ENCODE measurements at places on chromosomes 3 and 15.

DNA sequence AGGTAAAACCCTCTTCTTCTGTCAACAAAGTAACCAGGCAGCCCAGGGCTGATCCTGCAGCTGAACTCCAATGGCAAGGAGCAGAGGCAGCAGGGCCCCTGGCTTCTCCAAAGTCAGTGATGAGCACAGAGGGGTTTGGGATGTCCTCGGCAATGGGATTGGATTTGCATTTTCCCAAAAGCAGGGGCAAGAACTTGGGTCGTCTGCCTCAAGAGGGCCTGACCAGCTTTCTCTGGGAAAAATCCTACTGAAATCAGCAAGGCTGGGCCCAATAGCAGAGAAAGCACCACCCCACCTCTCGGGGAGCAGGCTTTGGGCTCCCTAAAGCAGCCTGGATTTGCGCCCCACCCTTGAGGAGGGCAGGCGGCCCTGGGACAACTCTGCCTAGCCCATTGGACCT is 210.0 kb upstream of the IGF1R start:
- DNase-seq, result no peak

- DNase-seq, result no peak
Measured at GRCh38 chr15:59694779-59695178, 5.7 kb upstream of the BNIP2 start.

GRCh38 chr3:147616998-147617619 is 207.9 kb downstream of the ZIC1 start:
- DNase-seq, result no peak

DNA sequence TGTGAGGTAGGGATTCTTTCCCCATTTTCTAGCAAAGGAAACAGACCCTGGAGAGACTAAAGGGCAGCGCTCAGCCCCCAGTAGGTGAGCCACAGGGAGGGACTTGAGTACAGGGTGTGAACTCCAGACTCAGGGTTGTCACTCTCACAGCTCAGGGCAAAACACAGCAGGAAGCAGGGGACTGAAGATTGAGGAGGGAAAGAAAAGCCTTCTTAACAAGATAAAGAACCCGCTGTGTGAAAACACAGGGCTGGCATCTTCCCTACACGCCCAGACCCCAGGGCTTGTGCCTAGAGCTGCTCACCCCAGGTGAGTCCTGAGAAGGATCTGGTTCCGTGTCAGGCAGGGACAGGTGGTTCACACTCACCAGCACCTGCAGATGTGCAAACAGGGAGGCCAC is 59.6 kb downstream of the ABTB1 start:
- DNase-seq, result peak; percentile 33

- DNase-seq, result no peak
Measured at GRCh38 chr3:62793946-62794345, 81.3 kb downstream of the CADPS start.

DNA sequence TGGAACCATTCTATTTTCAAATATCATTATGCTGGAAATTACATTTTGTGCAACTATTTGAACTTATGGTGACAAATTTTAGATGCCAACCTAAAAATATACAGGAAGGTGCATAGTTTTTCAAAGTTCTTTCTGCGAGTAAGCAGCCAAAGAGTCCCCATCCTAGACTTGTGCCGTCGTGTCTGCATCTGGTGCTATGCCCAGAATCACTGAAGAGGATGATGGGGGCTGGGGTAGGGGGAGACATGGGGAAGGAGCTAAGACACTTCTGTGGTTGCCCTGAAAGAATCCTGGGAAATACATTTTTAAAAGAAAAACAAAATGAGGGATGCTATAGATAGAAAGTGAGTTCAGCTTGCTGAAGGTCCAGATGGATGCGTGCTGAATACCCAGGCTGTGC is 21.2 kb upstream of the FAM81A start:
- DNase-seq, result no peak

GRCh38 chr3:159913712-159914414 is 74.8 kb upstream of the IL12A start:
- DNase-seq, result no peak

- DNase-seq, result no peak
Measured at GRCh38 chr3:35678643-35679161, 39.4 kb downstream of the ARPP21 start.

- no peak for DNase-seq
Measured at GRCh38 chr15:65947041-65947440, 77.8 kb downstream of the RAB11A start.

DNA sequence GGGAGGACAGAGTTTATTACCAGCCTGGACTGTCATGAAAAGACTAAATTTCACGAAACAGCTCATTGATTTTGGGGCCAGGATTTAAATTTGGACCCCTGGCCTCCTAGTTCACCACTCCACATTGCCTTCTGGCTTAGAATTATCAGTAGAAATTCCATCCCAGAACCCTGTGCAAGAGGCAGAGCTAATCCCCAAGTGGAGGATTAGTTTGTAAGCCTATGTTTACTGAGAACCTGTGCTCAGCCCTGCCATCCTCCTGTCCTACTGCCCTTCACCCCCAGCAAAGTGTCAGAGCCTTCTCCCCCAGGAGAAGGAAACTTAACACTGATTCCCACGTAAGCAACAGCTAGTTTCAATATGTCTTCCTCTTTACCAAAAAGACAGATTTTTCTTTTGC is 99.4 kb downstream of the SST start:
- no peak for DNase-seq

GRCh38 chr3:193720169-193720568 is 127.2 kb downstream of the OPA1 start:
- no peak for DNase-seq

DNA sequence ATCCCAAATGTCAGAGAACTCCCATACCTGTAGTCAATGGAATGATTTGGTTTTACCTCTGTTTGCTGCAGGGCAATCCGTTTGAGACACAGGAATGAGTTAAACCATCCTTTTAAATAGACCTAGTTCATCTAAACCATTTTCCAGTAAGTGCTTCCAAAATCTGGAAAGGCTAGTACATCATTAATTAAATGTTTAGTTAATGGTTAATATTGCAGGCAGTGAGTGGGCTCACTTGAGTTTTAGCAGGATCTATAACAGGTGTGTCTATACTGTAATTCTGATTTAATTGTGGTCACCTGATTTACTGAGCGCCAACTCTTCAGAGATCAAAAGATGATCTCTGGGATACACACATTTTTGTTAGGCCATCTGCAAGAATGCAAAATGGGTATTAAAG is 353.9 kb upstream of the ROPN1 start:
- DNase-seq, result no peak

DNA sequence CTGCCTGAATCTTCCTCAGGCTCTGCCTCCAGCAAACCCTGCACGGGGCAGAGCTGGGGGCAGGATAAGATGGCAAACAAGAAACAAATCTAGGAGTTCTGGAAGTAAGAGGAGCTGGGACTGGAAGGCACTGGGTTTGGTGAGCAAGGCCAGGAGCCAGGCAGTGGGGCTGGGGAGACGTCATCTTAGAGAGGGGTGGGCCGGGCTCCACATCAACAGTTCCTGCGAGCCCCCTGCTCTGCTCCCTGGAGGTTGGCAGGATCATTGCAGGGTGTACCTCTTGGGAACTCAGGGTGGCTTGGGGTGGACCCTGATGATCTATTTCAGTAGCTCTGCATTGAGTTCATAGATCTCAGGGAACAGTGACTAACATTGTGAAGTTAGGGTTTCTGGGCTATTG is 87.3 kb upstream of the PRR23E start:
- no peak for DNase-seq

GRCh38 chr3:71725271-71725991 is at the start of gene EIF4E3:
Gene EIF4E3, minus strand, starts transcription at chr3:71725402. Its CDS starts 35 bp downstream, at chr3:71725367.
- no peak for DNase-seq
